ENCODE measurements at places on chromosomes 13 and 19. TPM values are rescaled to one million over a fixed set of nuclear protein-coding genes. Genes with fewer than 3 reads are reported as not detected.

DNA sequence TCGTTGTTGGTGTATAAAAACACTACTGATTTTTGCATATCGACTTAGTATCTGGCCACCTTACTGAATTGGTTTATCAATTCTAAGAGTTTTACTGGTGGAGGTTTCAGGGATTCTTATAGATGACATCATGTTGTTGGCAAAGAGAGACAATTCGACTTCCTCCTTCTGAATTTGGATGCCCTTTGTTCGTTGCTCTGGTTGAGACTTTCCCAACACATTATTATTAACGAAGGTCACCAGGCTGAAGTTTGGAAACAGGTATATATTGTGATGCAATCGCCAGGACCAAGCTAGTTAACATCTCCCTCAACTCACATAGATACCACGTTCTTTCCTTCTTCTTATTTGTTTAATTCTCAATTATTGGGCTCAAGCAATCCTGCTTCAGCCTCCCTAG, 2.1 kb upstream of the ZSCAN5B start:
- DNase-seq: no peak

DNA sequence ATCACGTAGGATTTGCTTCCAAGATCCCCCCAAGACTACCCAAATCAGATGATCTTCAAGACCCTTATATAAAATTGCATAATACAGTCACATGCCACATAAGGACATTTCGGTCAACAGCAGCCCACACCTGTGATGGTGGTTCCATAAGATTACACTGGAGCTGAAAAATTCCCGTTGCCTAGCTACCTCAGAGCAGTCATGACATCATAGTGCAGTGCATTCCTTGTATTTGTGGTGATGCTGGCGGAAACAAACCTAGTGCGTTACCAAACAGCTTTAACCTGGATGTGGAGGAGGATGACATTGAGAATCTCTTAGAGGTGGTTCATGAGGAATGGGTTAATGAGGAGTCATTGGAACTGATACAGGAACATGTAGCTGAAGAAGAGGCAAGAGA, 4.8 kb downstream of the ZNF766 start:
- no peak for DNase-seq

DNA sequence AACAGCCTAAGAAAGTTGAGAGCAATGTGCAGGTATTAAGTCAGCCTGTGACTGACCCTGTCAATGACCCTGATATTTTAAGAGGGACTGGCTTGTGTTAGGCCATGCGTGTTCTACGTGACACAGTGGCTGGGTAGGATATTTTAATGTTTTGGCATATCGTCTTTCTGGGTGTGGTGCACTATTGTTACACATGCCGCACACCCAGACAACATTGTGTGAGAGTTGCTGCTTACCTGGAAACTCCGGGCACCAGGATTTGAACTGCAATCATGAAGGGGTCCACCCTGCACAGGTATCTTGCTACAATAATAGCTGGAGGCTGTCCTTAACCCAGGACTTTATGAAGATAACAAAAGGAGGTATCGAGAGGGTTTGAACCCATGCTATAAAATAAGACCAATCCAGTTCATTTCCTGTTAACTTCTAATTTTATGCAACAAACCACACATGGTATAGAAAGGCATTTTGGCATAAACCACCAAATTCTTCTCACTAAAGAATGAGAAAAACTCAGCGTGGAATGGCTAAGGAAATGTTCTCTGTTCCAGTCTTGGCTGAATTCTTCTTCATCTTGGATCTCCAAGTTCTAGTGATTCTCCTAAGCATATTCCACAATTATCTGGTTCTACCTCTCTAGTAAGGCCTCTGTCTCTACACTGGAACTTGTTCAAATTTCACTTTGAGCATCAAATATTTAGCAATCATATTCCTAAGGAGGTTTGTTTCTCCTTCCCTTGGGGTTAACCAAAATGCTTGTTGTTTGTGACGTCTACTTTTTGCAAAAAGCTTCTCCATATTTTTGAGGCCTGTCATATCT, 38.7 kb upstream of the POMP start:
- no peak for DNase-seq

- peak; percentile 20 for DNase-seq
Measured at GRCh38 chr13:33692531-33692930, 125.4 kb upstream of the RFC3 start.

DNA sequence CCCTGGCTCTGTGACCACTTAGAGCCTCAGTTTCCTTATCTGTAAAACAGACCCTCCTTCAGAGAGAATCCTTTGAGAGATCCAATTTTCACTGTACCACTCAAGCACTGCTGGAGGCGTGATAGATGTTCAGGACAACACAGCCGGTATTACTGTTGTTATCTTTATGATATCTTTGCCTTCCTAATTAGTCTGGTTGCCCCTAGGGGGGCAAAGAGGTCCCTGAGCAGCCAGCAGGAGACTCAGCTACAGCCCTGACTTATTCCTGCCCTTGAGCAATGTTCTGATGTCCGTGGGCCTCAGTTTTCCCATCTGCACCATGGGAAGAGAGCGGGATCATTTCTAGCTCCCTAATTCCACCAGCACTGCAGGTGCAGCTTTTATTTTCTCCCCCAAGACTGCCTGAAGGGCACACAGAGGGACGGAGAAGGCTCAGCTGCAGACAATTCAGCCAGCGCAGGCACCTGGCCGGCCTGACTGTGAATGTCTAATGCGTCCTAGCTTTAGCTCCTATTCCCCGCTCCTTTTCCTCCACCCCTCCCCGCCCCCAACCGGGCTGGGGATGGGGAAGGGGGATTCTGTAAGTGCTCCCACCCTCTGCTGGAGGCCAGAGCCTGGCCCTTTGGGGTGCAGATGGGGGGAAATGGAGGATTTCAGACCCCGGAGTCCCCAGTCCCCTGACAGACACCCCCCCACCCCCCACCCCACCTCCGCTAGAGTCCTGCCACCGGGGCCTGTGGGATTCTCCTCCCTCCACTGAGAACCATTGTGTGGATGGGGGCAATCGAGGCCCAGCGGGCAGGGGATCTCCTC, 16.2 kb downstream of the TLE5 start:
- no peak for DNase-seq

- no peak for DNase-seq
Measured at GRCh38 chr19:8684001-8684902, 14.3 kb downstream of the ACTL9 start.

DNA sequence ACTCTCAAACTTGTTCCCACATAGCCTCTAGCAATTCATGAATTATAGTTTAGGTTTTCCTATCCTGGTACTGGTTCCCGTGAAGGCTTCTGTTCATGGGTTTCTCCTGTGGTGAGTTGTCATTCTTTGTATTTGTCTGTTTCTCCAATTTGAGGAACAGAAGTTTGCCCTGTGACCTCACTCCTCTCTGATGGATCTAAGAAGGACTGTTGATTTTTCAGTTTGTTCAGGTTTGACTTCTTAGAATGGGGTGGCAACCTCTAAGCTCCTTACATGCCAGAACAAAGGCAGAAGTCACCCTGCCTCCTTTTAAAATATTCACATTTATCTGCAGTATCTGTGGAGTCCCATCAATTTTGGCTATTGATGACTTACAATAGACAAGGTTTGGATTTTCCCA, 354.0 kb downstream of the SPRY2 start:
- peak; percentile 23 for DNase-seq

DNA sequence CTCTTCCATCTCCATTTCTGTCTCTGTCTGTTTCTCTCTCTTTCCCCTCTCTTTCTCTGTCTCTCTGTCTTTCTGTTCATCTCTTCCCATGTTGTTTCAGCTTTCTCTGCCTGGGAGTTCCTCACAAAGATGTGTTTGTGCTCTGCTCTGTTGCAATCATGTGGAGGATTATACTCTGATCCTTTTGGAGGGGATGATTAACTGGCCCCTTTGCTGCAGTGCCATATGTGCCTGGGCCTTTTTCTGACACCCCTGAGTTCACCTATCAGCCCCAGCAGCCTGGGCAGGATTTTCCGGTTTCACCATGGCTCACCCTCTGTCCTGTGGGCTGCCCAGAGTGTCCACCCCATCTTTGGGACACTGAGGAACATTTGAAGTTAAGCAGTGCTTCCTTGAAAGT, 9.0 kb upstream of the TEX26 start:
- no peak for DNase-seq

DNA sequence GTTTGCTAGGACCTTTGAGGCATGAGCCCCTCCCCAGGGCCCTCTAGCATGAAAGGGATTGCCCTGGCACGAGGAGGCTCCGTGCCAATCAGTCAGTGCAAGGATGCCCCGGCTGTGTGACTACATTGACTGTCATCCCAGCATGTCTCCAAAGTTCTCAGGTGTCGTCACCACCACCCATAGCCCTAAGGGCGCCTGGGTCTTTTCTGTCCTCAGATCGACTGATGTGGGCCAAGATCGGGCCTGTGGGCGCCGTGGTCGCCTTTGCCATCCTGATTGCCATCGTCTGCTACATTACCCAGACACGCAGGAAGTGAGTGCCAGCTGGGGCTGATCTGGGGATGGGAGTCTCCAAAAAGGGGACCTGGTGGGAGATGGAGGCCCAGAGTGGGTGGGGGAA, 18.4 kb downstream of the MAG start:
- no peak for DNase-seq

DNA sequence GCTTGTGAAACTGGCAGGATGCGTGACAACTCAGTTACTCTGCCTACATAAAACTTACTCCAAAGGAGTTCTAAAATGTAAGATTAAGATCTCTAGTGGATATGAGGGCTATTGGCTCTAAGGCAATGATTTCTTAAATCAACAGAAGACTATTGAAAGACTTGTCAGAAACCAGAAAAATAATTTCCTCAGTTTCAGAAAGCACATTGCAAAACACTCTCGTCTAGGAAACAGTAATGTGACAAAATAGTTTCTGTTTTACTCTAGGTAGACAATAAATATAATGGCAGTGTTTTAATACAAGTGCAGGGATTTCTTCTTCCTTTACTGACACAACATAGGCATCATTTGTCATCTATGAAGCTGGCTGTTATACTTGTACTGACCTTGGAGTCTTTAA, 230.1 kb downstream of the KCTD12 start:
- no peak for DNase-seq

- DNase-seq: peak; percentile 44
Measured at GRCh38 chr19:41588497-41589209, 12.7 kb downstream of the CEACAM21 start.

DNA sequence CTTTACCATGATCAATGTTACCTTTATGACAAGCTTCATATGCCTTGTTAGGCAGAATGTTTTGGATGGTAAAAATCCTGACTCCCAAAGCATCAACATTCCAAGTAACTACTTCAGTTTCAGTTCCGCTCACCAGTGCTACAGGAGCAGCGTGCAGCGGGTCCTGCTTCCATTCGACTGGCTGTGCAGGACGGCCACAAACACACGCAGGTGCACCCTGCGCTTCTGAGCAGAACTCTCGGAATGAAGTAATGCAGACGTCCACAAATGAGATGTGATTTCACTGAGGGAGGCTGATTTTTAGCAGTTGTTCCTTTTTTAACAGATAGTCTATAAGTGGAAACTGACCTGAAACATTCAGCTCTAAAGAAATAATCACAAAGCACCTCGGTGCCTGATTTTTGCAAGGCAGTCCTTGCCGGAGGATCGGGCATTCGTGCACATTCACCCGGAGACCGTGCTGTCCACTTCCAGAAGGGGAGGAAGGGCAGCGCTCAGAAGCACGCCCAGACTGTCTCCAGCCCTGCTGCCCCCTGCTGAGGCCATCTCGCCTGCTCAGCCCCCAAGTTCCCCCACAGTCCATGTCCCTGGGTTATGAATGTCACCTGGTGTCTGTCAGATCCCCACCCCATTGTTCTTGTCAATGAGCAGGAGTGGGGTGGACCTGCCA, 85.8 kb downstream of the RAB20 start:
- DNase-seq: no peak

- peak; percentile 85 for DNase-seq
Measured at GRCh38 chr19:18464646-18465045, 26.7 kb upstream of the ISYNA1 start.

- DNase-seq: peak; percentile 88
Measured at GRCh38 chr19:49020931-49021895, 2.9 kb downstream of the CGB3 start.

- DNase-seq: no peak
Measured at GRCh38 chr13:42929886-42930535, 62.0 kb downstream of the EPSTI1 start.

- DNase-seq: no peak
Measured at GRCh38 chr19:22607653-22608430, 26.3 kb upstream of the ZNF492 start.

GRCh38 chr19:8478598-8478997, 23.8 kb downstream of the PRAM1 start:
- DNase-seq: no peak

DNA sequence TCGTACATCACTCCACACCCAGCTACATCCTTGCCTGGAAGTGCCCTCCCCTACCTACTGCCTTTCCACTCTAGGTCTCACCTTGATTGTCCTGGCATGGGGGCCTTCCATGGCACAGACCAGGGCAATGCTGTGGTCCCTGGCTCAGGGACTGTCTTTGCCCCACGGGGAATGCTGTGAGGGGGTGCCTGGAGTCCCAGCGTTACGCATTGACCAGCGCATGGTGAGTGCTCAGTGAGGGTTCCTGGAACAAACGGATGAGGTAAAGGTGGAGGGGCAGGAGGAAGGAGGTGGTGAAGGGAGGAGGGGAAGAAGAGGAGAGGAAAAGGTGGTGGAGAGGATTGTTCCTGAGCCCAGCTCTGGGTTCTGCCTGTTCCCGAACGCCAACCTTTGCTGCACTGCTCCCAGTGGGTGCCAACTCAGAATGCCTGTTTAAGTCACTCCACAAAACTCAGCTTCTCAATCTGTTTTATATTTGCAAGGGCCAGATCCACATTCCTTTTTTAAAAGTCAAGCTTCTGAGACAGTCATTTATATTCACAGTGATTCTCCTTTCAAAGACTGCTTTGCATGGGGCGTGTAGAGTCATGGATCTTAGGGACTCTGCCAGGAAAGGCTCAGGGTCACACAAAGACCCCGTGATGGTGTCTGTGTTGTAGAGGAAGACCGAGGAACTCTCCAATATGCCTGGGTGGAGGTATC, 40.8 kb downstream of the CHST8 start:
- no peak for DNase-seq

DNA sequence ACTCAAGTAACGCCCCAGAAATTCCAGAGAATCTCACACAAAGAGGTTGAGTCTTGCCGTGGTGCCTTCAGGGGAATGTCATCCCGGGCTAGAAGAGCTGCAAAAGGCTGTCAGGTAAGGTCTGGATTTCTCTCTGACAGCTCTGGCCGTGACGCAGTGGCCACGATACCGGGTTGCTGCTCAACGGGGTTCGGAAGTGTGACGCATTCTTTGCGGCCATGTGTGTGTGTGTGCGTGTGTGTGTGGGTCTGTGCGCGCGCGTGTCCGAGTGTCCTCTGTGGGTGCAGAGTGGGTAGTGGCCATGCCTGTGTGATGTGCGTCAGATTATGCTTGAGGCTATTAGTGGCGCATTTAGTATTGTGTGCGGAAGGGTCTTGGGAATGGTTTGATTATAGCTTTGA, 306 bp downstream of the ZNF540 start:
- no peak for DNase-seq

The SMIM44 gene
- total RNA-seq: not detected

The ZFP28 gene
- total RNA-seq: 5.6 TPM

The SLC15A1 gene
- total RNA-seq: not detected

The CPB2 gene
- not detected for total RNA-seq

The CACNA1A gene
- total RNA-seq: 3.2 TPM

The NAT14 gene
- 14.4 TPM for total RNA-seq

All from M059J (cell line).